ENCODE measurements at places on chromosomes 1 and 21.

GRCh38 chr1:184270556-184270955, 116.3 kb upstream of the C1orf21 start:
- DNase-seq: no peak

GRCh38 chr1:3858231-3858981, 1.1 kb downstream of the DFFB start:
- no peak for DNase-seq

DNA sequence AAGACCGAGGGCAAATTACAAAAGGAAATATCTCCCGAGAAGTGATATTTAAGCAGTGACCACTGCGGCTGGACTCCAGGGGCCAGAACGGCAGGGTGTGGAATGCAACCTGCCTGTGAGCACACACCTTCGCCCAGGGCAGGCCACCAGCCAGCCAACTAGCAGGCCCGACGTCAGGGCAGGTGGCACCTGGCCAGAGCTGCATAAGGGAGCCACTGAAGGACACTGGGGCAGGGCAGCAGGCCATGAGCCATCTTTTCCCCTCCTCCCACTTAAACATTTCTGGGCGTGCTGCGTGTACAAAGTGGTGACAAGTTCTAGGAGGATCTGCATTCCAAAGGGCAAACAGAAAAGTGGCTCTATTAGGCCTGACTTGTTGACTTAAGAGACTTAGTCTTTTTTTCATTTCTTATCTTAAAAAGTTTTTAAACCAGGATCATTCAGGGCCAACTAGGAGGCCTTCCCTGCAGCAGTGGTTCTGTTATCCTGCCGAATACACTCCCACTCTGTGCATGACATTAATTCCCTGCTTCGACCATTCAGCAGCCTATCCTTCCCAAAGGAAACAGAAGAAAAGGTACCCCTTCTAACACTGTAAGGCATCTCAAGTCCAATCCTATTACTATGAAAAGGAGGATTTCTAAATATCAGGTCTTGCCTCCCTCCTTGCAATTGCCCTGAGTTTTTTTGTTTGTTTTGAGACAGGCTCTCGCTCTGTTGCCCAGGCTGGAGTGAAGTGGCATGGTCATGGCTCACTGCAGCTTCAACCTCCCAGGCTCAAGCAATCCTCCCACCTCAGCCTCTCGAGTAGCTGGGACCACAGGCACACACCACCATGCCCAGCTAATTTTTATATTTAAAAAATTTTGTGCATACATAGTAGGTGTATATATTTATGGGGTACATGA, 96.3 kb downstream of the BCAR3 start:
- no peak for DNase-seq

DNA sequence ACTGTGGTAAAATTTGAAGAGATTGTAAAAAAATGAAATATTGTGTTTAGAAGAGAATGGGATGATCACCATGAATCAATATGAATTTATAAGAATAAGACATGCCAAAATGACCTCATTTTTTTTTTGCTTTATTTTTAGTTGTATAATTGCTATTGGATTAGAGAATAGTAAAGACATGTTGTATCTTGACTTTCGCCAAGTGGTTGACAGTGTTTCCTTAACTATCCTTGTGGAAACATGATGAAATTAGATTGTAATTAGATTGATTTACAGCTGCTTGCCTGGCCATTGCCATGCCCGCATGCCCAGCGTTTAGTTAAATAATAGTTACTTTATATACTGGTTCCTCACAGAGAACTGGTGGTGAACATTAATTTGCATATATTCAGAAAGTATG, 154.9 kb downstream of the MAGI3 start:
- no peak for DNase-seq

- DNase-seq: peak; percentile 10
These were observed 43.8 kb downstream of the RBM11 start for GRCh38 chr21:14259747-14260146.

DNA sequence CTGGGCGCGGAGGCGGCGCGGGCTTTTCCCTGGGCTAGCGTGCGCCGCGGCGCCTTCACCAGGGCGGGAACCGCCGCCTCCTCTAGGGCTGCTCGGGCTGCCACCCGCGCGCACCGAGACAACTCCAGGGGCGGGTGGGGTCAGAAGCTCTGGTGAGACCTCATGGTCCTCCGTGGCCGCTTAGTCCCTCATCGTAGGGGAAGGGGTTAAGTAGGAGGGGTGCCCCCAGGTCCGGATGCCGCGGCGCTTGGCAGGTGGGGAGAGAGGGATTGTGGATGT, 559 bp downstream of the SERTAD4 start:
- DNase-seq: no peak

DNA sequence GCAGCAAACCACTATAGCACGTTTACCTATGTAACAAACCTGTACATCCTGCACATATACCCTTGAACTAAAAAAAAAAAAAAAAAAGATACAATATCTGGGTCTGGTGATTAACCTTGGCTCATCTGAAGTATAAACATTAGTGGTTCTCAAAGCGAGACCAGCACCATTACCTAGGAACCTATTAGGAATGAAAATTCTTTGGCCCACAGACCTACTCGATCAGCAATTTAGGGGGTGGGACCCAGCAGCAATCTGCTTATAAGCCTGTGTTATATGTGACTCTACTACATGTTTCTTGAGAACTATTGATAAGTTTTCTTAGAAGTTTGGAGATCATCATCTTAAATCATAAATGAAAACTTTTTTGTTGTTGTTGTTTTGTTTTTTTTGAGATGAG, 9.7 kb upstream of the SPATA1 start:
- DNase-seq: no peak

- DNase-seq: no peak
These were observed 16.4 kb upstream of the SLC44A3 start for GRCh38 chr1:94803517-94804441.

GRCh38 chr1:236395230-236395946, 1.3 kb downstream of the EDARADD start:
- no peak for DNase-seq

DNA sequence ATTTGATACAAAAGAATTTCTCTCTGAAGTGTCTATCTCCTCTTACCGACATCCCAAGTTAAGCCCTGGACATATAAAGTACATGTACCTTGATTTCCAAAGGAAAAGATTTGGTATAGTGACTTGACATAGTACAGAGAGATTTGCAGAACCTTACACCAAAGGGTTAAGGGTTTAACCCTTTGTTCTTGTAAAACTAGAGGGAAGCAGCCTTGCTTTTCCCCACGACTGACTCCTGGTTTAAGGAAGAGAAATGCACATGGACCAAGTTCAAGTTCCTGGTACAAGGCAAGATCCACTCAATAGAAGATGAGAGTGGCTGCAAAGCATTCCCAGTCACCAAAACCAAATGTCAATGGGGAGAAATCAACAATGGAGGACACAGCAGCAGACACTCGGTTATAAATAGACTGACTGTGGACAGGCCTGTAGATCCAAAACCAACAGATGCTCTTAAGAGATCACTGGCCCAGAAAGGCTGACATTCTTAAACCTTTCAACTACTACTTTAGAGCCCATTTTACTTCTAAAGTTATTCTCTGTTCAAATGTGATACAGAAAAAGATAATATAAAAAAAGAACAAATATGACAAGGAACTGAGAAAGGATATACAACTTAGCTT, 69.4 kb downstream of the PUM1 start:
- no peak for DNase-seq

DNA sequence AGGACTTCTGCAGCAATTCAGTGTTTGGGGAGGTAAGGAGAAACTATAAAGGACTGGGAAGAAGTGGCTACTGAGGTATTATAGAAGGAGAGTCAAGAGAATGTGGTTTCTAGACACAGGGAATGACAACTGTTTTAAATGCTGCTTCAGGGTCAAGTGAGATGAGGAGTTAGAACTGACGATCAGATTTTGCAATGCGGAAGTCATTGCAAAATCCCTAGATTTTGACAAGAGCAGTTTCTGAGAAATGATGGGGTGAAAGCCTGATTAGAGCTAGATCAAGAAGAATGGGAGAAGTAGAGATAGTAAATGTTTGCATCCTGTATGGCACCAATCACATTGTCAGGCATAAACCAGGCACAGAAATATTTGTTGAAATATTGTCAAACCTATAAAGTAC, 4.7 kb upstream of the TSNAX start:
- no peak for DNase-seq

DNA sequence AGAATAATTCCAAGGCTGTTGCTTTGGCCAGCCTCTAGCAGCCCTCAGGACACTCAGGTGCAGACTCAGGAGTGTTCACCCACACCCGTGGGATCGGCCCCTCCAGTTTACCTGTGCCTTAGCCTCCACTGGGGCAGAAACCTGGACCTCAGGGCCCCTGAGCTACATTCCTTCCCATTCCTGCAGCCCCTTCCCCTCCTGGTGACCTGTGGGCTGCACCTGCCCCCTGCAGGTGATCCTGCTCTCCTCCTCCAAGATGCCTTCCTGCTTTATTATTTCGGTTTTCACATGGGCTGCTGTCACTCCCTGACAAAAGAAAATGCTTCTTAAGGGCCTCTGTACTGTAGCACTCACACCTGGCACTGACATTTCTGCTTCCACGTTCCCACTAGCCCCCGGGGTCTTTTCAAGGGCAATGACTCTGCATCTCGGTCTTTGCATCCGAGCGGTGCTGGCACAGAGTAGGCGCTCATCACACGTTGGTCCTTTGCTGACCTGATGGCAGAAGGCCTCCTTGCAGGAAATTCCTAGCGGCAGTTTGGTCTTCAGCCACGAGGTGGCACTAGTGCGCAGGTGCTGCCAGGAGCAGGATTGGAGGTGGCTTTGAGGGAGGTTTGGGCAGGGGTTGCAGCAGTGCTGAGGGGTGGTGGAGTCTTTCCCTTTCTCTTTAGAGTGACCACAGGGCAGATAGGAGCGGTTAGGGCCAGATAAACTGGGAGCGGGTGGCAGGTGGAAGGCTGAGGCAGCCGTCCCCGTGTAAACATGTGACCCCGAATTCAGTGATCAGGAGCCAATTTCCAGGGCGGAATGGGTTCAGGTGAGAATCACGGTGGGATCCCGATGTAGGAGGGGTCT, 25.3 kb upstream of the ETV3 start:
- DNase-seq: peak; percentile 50

GRCh38 chr21:42460391-42461184, 35.4 kb downstream of the RSPH1 start:
- no peak for DNase-seq

- no peak for DNase-seq
These were observed 67.7 kb downstream of the BCAR3 start for GRCh38 chr1:93613898-93614297.

- DNase-seq: no peak
These were observed 54.4 kb upstream of the ADARB1 start for GRCh38 chr21:45019887-45020537.

DNA sequence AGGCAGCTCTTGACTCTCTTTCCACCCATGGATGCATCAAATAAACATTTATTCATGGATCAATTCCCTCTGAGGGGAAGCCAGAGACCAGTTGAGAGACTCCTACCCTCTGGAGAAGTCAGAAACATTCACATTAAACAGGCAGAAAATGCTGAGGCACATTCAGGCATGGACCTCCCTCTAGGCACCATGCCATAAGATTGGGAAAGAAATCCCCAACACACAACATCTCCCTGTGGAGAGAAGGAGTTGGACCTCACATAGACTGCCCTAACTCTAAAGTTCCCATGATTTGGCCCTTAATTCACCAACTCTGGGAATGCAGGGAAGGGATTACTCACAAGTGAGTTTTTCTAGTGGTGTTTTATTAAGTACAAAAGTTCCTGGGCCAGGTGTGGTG, 415.3 kb upstream of the C1orf87 start:
- DNase-seq: no peak

DNA sequence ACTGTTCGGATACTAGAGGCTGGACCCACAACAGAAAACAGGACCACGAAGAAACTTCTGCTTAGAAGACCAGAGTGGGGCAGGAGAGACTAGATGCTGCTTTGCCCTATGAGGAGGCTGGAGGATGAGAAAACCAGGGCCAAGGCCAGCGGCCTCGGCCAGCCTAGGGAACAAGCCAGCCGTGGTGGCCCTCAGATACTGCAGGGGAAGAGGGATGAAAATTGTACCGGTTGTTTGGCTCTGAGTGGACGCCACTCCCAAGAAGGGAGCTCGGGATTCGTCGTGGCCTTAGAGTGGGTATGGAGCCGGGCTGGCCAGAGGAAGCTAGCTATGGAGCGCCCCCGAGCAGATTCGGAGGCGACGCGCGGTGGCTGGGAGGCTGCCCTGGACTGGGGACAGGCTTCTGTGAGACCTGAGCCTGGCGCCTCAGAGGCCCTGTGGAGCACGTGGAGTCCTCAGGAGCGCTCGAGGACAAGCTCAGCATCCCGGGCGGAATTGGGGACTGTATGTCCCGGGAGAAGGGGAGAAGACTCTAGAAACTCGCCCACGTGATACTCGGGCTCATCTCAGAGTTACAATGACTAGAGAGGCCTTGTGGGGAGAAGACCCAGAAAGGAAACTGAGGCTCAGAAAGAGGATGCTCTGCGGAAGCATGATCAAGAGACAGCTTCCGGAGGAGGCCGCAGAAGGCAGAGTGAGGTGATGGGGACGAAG, 2.8 kb downstream of the PRRX1 start:
- DNase-seq: no peak

GRCh38 chr21:39712976-39713375, 32.0 kb upstream of the IGSF5 start:
- DNase-seq: no peak

DNA sequence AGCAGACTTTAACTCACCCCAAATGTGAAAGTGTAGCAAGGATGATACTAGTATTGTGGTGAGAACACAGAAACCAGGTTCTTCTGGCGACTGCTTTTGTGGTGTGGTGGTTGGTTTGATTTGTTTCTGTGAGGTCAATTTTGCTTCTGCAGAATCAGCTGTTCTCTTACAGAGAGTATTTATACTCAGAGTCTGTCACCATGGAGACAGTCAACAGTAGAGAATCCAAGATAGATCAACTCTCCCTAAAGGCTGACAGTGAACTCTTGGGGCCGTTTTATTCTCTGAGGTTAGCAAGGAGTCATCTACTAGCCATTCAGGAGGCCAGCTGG, at the start of gene CFAP107:
CFAP107 (plus strand) TSS at position 209 of the 332 bp plus-strand sequence. CDS start 231 bp downstream, outside the sequence.
- no peak for DNase-seq

DNA sequence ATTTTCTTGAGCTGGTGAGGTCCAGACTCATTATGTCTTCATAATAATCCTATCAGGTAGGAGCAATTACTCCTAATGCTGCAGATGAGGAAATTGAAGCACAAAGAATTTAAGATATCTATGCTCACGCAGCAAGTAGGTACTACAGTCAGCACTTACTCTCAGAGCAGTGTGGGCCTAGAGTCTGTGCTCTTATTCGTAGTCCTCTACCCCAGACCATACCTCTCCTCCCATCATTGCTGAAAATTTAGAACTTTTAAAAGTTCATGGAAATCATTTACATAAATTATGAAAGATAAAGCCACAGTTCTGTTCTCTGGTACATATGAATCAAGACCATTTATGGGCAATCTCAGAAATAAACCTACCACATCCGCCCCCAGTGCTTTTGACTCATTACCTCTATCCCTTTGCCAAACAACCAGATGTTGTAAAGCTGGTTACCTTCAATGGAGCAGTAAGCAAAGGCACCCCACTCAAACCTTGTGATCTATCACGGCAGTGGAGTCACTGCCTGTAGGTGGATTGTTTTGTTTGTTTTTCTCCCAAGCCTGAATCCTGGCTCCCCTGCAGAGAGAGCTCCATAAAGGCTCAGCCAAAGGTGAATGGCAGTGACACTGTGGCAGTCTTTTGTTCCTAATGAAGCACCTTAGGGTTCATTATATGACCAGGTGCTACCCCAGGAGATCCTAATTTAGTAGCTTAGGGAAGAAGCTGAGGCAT, 20.9 kb upstream of the MAN1A2 start:
- no peak for DNase-seq

GRCh38 chr1:3510136-3510955, 55.9 kb downstream of the ARHGEF16 start:
- peak; percentile 37 for DNase-seq

GRCh38 chr1:110798691-110799256, 74.2 kb upstream of the CD53 start:
- no peak for DNase-seq
